Mesendoderm (in vitro differentiated cells): ENCODE measurements at places on chromosomes 16 and 17.

GRCh38 chr17:47235923-47236322, 17.7 kb upstream of the ITGB3 start:
- no peak for DNase-seq

DNA sequence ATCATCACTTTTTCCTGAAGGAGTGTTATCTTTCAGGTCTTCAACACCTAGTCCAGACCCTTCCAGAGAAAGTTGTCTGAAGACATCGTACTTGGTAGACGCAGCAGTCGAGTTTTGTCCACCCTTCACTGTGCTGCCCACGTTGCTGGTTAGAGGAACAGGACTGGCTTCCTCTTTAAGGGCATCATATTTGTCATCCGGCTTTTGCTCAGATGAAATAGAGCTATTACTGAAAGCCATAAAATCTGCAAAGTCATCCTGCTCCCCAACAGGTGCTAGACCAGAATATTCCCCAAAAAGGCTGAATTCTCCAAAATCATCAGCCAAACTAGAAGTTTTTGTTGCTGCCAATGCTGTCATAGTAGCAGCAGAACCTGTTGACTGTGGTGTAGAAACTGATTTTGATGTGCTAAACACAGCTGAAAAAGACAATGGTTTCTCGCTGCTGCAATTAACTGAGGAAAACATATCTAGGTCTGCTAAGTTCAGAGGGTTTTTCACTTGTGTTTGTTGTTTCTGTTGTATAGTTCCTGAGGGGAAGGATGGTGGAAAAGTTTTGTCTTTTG, 55.7 kb downstream of the SYNRG start:
- DNase-seq = no peak

DNA sequence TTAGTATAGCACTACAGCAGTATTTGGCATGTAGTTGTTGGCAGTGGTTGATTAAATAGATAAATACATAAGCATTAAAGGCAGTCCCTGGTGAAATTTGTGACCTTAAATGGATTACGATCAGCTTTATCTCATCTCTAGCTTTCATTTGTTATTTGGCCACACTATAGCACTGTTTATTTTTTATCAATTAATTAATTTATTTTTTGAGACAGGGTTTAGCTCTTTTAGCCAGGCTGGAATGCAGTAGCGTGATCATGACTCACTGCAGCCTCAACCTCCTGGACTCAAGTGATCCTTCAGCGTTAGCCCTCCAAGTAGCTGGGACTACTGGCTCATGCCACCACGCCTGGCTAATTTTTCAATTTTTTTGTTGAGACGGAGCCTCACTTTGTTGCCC, 18.7 kb upstream of the ARHGAP17 start:
- no peak for DNase-seq

DNA sequence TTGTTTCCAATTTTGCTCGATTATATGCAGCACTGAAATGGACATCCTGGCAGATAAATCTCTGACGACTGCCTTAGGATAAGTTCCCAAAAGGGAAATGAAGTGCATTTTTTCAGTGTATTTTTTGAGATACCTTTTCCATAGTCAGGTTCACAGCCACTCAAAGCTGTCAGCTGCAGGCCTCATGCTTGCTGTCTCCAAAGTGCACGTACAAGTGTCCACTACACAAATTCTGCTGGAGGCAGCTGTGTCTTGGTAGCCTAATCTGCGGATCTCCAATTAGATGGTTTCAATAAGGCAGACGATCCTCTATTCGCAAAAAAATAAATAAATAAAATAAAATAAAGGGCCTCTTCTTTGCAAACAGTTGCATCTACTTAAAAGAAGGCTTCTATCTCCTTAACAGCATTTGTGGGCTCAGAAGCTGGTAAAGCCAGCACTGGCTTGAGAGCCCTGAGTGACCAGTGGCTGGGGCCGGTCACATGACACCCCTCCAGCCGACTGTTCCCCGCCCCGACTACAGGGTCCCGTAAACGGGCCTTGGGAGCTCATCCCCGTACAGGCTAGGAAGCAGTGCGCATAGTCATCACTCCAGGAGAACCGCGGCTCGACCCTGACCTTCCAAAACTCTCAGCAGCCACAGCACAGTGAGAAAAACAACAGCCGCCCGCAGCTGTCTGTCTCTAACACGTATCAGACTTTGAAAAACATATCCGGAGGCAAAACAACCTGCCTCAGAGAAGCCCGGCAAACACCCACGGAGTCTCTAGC, 18.8 kb downstream of the RPH3AL start:
- peak; percentile 51 for DNase-seq

DNA sequence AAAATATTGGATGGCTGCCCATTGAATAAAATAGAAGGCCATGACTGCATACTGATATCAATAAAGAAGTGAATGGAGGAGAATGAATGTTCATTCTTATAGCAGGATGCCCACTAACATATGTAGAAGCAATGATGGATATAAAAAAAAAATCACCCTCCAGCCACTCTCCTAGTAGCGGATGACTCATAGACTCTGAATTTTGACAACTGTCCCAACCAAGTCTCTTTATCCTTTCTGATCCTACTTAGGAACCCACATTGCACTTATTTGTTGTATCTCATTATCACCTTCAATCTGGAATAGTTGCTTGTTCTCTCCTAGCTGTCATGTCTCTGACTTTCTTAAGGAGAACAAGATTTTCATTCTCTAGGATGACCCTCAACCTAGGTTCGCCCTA, 429.9 kb downstream of the HS3ST3B1 start:
- DNase-seq = no peak

DNA sequence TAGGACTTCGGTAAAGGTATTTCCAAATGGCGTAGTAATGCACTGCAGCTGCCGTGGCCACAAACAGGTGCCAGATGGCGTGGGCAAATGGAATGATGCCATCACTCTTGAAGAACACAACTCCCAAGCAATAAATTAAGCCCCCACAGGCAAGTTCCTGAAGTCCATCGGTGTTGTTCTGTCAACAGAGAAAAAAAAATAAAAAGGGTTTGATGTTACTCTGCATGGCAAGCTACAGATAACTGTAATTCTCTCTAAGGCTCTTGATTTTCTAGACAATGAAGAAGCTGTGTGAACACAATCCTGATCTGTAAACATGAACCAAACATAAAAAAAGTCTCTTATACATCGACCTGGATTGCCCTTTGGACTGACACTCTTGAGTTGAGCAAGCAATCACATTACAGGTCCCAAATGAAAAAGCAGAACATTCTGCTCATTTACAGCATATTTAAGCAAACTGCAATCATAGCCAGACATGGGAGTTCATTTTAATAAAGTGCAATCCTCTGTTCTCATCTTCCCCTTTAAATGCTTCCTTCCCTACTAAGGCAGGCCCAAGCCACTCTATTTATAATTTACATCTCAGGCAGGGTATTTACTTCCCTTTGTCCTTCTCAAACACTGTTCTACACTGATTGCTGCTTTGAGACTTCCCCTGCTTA, 27.1 kb downstream of the MMD start:
- no peak for DNase-seq

GRCh38 chr16:17386229-17386628, 84.5 kb downstream of the XYLT1 start:
- no peak for DNase-seq
